ENCODE measurements at places on chromosomes 6 and 20.

DNA sequence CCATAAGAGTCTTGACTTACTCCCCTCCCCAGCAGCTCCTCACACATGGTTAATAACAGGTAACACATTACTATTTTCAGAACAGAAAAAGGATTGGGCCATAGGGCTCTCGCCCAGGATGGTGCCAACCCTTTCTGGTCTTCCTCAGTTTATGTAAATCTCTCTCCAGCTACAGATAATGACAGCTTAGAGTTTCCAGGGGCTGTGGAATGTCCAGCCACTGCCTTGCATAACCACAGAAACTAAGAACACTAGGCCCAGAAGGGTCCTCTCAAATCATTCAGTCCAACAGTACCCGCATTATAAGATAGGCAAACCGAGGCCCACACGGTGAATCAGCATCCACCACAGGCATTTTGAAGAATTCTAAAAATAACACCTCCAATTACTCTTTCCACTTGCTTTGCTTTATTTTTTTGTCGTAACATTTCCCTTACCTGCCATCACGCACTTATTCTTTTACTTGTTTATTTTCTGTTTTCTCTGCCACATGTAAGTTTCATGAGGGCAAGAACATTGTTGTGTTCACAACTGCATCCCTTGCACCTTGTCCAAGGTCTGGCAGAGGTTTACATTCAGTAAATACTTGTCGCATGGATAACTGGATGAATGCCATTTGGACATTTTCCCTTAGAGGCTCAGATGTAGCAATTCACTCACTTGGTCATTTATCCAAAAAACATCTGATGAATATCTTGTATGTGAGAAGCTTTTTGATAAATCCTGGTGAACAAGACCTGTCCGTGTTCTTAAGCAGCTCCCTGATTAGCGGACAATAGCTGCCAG is 6.4 kb upstream of the SDC4 start:
- DNase-seq: no peak

- no peak for DNase-seq
Measured at GRCh38 chr20:34045930-34046725, 52.4 kb downstream of the RALY start.

DNA sequence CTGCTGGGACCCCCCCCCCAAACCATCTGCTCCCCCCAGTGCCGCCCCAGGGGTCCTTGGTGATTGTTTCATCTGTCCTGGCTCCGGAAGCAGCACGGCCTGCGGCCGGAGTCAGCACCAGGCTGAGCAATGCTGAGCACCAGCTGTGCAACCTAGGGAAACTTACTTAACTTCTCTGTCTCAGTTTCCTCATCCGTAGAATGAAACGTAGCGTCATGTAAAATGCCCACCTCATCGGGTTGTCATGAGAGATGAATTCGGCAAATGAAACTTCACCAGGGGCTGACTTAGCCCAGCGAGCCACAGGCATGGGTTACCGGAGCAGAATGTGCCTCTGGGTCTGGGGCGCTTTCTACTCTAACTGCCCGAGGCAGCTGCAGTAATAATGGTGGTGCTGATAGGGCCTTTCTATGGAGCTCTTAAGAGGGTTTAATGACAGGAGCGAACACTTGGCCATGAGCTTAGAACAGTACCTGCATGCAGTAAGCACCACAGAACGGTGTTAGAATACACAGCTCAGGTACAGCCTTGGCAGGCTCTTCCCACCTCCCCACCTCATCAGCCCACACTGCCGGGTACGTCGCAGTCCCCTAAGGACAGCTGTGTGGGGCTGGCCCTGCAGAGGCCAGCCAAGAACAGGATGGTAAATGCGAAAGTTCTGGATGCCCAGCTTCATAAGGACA is 1.7 kb downstream of the THBS2 start:
- no peak for DNase-seq

DNA sequence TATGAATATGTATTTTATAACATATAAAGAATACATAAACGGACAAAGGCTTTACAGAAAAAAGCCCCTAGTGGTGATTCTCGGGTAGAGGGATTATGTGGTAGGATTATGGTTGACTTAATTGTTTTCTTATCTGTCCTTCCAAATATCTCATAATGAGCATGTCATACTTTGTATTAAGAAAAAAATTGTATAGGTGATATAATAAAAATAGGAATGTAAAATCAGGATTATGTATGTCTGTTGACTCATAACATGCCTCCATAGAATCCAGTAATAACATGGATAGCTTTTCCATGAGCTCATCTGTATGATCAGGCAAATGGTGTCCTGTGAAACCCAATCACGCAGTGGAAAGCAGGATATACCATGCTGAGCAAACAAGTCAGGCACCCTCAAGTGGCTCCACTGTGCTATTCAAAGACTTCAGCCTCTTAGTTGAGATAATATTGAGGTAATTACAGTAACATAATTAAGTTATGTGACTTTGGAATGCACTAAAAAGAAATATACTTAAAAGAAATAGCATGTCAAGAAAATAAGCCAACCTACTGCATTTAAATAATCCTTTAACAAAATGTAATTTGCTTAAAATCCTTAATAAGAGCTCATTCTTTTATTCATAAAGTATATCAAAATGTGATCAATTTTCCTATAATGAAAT is 39.6 kb upstream of the PRELID3B start:
- no peak for DNase-seq

DNA sequence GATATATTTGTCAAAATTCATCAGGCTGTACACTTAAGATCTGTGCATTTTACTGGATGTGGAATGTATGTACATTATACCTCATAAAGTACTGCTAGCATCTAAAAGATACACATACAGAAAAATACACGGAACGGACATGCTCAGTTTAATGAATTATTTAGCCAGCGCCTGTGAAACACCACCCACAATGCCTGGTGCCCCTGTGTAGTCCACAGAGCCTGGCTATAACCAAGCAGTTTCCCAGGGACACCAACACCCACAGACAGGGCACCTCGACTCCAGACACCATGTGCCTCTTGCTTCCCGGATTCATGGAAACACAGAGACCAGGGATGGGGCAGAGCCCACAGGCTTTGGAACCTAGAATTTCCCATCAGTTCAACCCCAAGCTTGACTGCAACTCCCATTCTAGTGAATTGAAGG is 17.4 kb upstream of the ARMC12 start:
- DNase-seq: no peak

- DNase-seq: no peak
Measured at GRCh38 chr20:13259921-13260320, 38.8 kb downstream of the ISM1 start.

GRCh38 chr6:113060664-113061063 is 713.5 kb downstream of the RFPL4B start:
- no peak for DNase-seq

GRCh38 chr20:20344476-20344875 is 23.4 kb upstream of the INSM1 start:
- DNase-seq: no peak

DNA sequence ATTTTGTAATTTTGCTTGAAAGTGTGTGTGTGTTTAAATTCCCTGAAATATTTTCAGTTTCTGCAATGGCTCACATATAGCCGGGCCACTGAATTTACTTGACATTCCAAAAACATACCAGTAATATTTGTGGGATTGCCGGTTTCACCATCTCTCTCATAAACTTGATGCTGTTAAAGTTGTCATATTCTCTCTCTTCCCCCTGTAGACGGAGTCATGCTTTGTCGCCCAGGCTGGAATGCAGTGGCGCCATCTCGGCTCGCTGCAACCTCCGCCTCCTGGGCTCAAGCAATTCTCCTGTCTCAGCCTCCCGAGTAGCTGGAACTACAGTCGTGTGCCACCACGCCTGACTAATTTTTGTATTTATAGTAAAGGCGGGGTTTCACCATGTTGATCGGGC is 122.1 kb downstream of the TIAM2 start:
- DNase-seq: no peak

DNA sequence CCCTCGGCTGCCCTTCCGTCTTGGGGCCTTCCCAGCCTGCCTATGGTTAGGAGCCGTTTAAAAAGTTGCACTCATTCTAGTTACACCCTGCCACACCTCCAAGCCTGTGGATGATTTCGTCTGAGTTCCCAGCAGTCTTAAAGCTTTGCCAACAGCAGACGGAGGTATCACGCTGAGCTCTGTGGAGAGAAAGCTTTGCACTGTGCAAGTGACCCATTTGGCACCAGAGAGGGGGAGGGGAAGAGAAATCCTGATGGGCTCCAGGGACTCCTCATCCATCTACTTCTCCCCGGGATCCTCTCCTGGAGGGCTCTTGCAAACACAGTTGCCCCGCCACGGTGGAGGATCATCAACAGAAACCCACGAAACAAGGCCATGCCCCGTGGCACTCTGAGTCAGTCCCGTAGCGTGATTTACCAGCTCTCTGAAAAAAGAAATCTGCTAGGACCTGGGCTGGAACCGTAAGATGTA is 98.8 kb upstream of the CITED2 start:
- DNase-seq: no peak

DNA sequence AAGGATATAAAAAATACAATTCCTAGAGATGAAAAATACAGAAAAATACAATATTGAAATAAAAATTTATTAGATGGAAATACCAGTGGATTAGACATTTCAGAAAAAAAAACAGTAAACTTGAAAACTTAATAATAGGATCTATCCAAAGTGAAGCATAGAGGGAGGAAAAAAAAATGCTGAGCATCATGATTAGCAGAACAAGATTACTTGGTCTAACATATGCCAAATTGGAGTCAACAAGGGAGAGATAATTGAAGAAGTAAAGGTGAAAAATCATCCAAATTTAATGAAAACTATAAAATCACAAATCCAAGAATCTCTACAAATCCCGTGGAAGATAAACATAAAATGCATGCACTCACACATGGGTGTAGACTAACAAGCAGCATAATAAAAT is 166.2 kb upstream of the BMP5 start:
- DNase-seq: no peak

Data from activated CD8-positive, alpha-beta memory T cell treated with anti-CD3 and anti-CD28 coated beads for 1 hour (primary cell).